ENCODE measurements at places on chromosomes 1 and 21. TPM values are rescaled to one million over a fixed set of nuclear protein-coding genes. Genes with fewer than 3 reads are reported as not detected.

Gene BARHL2
- not detected for total RNA-seq

Gene PTGS2
- total RNA-seq = 113 TPM

Gene SLC35F3
- total RNA-seq = 1.9 TPM

Gene GRIK1
- total RNA-seq = not detected

Gene FCMR
- 4.3 TPM for total RNA-seq

Gene CLDN17
- not detected for total RNA-seq

Gene HORMAD1
- 2.4 TPM for total RNA-seq

Gene CDC20
- 3.7 TPM for total RNA-seq

Gene ITLN1
- total RNA-seq = not detected

Gene KRTCAP2
- total RNA-seq = 74.2 TPM

Data from placental pericyte (primary cell).